ENCODE measurements at places on chromosomes 1 and 21.

DNA sequence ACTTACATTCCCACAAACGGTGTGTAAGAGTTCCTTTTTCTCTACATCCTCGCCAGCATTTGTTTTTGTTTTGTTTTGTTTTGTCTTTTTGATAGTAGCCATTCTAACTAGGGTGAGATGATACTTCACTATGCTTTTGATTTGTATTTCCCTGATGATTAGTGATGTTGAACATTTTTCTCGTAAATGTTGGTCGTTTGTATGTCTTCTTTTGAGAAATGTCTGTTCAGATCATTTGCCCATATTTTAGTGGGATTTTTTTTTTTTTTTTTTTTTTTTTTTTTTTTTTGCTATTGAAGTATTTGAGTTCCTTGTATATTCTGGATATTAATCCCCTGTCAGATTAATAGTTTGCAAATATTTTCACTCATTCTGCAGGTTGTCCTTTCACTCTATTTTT lies 19.2 kb upstream of the GPR161 start:
- DNase-seq = no peak

DNA sequence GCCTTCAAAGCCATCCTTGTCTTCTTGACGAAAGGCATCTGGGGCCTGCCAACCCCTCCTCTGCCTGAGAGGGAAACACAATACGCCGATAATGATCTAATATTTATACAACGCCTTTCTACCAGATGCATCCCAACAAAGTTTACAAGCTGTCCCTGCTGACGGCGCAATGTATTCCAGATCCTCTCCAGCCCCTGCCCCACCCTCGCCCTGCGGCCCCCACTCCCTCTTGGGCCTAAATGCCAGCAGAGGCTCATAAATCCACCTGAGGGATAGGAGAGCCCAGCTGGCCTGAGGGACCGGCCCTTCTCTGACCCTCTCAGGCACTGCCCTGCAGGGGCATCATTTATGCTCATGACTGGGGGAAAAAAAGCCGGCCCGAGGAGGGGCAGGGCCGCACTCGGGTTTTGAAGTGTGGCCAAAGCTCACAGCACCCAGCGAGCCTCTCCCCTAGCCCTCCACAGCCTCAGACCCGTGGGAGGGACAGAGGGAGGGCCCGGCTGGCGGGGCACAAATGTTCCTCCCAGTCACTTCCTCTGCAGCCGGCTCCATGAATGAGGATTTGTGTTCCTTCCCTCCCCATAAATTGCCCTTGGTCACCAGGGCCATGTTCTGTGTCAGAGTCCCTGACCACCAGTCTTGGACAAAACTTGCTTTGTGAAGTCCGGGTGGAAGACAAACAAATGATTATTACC lies 140.3 kb downstream of the FOXD2 start:
- no peak for DNase-seq

DNA sequence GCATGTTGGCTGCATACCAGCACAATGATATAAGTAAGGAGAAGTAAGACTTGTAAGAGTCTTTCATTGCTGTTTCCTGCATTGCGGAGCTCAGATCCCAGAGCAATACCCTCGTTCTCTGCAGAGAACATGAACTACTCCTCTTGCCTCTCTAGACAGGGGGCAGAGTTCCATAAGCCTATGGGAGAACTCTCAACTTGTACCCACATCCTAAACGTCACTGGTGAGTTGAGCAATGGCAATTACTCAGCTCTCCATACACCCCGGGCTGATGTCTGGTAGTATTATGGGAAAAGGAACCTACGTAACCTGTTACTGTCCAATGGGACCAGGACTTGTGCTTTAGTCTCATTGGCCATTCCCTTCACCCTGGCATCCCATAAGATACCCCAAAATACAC lies 27.3 kb upstream of the ZNF496 start:
- no peak for DNase-seq

- peak; percentile 20 for DNase-seq
Measured at GRCh38 chr1:214427871-214428277, 123.5 kb downstream of the PTPN14 start.

GRCh38 chr1:6241887-6242740 lies 1.9 kb upstream of the HES3 start:
- no peak for DNase-seq

- no peak for DNase-seq
Measured at GRCh38 chr1:225813214-225813964, 3.5 kb downstream of the EPHX1 start.

- no peak for DNase-seq
Measured at GRCh38 chr1:79041666-79042065, 35.1 kb upstream of the ADGRL4 start.

DNA sequence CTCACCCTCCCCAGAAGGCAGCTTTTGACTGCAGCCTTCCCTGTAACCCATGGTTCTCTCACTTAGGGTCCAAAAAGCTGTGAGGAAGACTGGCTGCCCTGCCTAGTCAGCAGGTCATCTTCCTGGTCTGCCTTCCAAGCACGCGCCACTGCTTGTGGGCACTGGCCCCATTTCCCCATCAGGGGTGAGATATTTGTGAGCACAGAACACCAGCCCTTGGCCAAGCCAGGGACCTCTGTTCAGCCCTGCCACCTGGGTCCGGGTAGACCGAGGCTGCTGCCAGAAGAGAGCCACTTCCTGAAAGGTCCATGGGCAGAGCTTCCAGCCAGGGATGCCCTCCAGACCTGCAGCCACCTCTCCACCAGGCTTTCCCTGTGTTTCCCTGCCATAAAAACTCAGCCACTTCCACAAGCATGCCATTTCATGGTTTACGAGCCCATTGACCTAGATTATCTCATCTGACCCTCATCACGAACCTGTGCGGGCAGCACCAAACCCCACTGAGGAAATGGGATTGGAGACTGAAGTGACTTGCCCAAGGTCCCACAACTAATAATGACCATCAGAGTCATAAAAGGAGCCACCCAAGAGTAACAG lies 40.5 kb downstream of the GLIS1 start:
- no peak for DNase-seq

- no peak for DNase-seq
Measured at GRCh38 chr1:119010201-119010600, 22.1 kb upstream of the TBX15 start.

DNA sequence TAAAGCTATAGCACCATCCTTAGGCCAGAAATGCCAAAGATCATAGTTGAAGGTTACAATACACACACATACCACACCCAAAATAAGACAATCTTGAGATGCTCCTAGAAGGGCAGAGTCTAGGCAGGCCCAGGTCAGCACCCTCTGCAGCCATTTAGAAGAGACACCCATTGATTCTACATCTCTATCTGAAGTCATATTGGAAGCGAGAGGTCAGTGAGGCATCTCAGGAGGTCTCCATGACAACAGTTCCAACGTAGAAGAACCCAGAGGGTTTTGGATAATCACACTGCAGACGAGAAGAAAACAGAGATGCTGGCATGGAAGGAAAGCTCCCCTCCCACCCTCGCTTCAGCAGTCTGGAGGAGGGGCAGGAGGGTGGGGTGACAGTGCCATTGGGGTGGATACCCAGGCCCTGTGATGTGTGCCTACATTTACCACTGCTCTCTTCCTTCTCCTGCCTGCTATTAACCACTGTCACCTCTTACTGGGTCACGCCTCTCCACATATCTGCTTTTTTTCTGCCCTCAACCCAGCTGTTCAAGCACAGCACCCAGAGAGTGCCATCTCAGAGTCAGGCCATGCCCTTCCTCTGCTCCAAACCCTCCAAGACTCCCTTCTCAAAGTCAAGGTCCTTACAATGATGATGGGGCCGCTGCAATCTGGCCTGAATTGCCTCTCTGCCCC lies 6.2 kb downstream of the TMCO4 start:
- DNase-seq = no peak

DNA sequence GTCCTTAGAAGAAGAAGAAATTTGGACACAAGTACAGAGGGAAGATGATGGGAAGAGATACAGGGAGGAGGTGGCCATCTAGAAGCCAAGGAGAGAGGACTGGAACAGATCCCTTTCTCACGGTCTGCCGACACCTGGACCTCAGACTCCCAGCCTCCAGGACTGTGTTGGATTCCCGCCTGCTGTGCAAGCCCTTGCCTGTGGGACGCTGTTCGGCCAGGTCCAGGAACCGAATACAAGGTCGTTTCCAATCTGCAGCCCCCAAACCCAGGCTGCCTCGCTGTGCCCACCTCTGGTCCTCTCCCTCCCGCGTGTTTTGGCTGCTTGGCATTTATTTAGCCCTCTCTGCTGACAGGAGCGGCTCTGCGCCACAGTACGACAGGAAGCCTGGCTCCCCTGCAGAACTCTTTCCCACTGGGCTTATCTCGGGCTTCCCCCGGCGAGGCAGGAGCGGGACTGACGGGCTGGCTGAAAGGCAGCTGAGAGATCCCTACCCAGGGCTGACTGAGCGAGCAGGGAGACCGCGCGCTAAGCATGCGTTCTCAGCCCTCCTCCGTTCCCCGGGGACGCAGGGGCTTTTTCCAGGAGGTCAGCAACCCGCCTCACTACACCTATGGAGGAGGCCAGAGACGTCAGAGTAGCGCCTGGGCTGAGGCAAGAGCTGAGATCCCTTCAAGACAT lies 238.4 kb downstream of the TNR start:
- no peak for DNase-seq

DNA sequence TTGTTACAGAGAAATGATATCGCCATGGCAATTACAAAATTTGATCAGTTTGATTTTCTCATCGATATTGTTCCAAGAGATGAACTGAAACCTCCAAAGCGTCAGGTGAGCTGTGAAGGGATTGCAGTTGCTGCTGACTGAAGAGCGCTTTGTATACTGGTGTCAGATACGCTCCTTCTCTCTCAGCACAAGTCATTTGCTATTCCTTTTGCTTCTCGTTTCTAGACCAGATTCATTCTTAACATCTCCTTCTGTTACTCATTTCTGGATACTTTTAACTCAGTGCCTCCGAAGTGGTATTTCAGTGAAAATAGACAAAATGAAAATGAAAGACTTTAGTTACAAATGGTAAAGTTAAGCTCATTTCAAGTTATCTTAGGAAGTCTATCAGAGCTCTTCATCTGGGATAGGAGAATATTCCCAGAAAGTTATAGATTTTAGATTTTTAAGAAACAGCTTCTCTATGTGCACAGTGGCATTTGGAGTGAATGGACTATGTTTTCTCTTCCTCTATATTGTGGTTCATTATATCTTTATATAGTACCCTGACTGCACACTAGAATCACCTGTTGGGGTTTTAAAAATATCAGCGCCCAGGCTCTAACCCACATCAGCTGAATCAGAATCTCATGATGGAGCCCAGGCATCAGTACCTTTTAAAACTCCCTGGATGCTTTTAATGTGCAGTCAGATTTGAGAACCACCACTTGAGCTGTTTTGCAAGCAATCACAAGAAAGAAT lies 30.3 kb upstream of the KCNQ4 start:
- DNase-seq = no peak

DNA sequence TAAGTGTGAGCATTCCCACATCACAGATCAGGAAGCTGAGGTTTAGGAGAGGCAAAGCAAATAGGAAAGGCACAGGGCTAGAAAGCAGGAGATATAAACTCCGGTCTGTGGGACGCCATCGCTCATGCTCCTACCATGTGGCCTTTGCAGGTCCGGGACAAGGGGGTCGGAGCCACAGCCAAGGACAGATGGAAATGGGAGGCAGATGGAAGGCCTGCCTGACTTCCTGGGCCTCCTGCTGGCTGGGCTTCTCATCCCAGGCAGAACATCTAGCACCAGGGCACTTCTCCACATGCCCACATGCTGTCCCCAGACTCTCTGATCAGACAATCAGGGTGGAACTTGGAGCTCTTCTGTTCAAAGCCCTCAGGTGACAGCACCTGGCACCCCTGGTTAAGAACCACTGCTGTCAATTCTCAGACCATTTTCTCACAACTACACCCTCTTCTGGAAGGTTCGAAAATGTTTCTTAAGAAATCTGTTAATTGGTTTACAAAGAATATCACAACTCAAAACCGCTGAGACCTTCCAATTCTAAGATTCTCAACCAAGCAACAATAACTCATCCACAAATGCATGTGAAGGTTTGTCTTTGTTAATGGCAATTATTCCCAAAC lies 173.3 kb upstream of the EDN2 start:
- no peak for DNase-seq

- no peak for DNase-seq
Measured at GRCh38 chr21:35586305-35586704, 474.0 kb downstream of the SETD4 start.

- DNase-seq = no peak
Measured at GRCh38 chr21:21029164-21029563, 31.0 kb downstream of the NCAM2 start.

DNA sequence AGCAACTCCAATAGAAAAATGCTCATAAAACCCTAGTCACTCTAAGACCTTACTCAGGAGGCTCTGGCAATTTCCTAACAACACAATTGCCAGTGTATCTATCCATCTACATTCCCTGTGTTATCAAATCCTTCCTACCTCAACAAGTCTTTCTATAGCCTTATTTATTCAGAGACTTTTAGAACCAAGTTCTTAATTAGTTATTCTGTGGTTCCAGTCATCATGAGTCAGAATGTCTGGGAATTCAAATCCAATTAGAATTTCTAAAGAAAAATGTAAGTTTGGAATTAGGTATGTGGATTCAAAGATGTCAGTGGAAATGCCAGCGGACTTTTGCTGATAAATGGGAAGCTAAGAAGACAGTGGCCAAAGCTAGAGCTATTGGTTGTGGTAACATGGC lies 302.6 kb upstream of the C1orf87 start:
- DNase-seq = no peak

GRCh38 chr1:241299347-241299746 lies 57.7 kb downstream of the RGS7 start:
- DNase-seq = no peak

DNA sequence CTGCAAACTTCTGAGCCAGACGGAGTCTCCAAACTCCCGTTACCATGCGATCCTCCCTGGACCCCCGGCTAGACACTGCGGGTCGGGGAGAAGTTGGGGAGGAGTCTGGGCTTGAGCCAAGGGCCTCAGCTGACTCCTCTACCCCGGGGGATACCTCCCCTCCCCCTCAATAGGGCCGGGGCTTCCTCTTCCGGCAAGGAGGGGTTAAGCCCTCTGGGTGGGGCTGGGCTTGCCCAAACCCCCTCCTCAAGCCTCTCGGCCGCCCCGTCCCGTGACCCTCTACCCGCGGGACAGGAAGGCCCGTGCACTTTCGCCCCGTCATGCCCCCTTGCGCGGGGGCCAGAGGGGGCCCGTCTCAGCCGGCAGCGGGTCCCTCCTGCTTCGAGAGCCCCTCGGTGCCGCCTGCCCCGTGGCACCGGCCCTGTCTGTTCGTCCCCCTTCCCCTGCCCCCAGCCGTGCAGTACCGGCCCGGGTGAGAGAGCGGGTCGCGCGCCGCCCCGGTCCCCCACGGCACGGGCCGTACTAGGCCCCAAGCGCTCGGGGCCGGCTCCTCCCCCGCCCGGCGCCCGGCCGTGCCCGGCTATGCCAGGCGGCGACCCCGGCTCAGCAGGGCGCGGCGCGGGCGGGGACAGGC lies 652 bp downstream of the ARL8A start:
- DNase-seq = no peak

GRCh38 chr1:111089638-111090037 lies 50.3 kb downstream of the DRAM2 start:
- no peak for DNase-seq

GRCh38 chr1:30372792-30373433 lies 350.5 kb downstream of the MATN1 start:
- DNase-seq = no peak

GRCh38 chr1:216779686-216780085 lies 56.5 kb upstream of the ESRRG start:
- no peak for DNase-seq

- DNase-seq = no peak
Measured at GRCh38 chr21:44414291-44415072, 40.8 kb upstream of the LRRC3 start.

- no peak for DNase-seq
Measured at GRCh38 chr1:164087906-164088453, 471.0 kb upstream of the PBX1 start.

Measured in T follicular helper cell (primary cell).